Umbilical cord (tissue), 2 donors: ENCODE measurements at places on chromosomes 7 and 10.

GRCh38 chr10:88931548-88931947, 21.0 kb downstream of the ACTA2 start:
- no peak for DNase-seq

- DNase-seq, result no peak
These were observed 147.1 kb downstream of the ELFN1 start for GRCh38 chr7:1817061-1817712.

DNA sequence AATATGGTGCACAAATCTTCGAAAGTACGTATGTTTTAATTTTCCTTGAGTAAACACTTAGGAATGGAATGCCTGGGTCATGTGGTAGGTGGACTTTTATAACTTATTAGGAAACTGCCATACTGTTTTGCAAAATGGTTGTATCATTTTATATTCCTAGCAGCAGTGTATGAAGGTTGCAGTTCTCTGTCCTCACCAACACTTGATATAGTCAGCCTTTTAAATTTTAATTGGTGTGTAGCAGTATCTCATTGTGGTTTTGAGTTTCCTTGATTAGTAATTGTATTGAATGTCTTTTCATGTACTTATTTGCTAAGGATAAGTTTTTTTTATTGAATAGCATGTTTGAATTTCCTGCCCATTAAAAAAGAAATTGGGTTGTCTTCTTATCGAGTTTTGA, 926 bp upstream of the PCBD1 start:
- no peak for DNase-seq

DNA sequence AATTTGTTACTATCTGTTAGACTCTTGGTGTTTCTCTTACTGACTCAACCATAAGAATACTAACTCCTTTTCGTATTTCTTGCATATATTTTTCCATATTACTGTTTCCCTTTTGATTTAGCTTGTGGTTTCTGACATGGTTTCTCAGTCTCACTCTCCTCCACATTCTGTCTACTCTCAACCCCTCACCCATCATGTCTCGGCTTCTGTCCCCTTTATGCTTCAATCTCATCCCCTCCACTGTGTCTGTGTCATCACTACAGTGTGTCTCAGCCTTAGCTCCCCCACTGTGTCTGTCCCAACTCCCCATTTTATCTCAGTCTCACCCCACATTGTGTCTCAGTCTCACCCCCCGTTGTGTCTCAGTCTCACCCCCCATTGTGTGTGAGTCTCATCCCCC, 126.9 kb downstream of the VIPR2 start:
- DNase-seq, result no peak
